CMK (cell line): ENCODE measurements at places on chromosomes 11 and 22.

DNA sequence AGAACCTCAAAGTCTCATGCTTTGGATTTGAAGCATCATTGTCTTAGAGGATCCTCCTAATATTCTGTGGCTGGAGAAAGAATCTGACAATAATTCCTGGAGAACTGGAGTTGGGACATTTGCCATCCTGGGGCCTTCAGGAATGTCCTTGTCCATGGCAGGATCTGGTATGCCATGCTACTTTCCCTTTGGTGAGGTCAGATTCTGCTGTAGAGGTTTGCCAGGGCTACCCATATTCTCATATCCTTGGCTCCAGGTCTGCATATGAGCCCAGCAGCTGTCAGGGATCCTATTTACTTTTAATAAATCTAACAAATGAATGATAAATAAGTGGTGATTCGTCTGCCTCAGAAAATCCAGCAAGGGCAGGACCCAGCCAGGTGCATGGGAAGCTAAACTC lies 35.0 kb downstream of the ARL14EP start:
- no peak for DNase-seq

- no peak for DNase-seq
These were observed 1.3 kb downstream of the CST6 start for GRCh38 chr11:66012946-66013761.

GRCh38 chr11:44133335-44133946 lies 38.0 kb downstream of the EXT2 start:
- no peak for DNase-seq

DNA sequence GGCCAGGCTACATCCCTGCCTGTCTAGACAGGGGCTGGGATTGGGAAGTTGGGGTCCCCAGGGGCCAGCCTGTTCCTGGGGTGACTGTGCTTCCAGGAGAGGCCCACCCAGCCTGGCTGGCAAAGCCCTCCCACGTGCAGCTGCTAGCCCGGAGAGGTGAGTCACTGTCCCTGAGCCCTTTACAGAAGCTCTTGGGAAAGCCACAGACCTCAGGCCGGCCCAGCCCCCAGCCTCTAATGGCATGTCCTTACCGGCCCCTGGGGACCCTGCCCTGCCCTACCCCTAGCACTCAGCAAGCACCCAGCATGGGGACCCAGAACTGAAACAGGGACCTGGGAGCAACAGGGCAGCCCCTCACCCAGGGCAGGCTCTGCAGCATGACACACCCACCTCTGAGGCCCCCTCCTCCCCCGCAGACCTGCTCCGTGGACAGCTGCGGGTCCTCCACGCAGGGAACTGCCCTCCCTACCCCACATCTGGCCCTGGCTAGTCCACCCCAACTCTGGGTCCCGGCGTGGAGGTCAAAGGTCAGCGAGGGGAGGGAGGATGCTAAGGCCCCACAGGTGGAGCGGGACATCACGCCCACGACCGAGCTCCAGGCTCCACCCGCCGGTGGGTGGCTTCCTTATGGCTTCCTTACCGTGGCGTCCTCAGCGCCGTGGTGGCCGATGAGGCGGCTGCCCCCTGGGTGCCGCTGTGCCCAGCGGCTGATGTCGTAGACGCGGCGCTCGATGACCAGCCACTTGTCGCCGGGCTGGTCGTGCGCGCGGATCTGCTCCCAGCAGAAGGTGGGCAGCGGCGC lies 615 bp downstream of the FADS3 start:
- DNase-seq = no peak

GRCh38 chr22:38104084-38104483 lies 6.4 kb downstream of the BAIAP2L2 start:
- DNase-seq = no peak

GRCh38 chr22:37925330-37925729 lies 19.2 kb downstream of the MICALL1 start:
- DNase-seq = no peak

DNA sequence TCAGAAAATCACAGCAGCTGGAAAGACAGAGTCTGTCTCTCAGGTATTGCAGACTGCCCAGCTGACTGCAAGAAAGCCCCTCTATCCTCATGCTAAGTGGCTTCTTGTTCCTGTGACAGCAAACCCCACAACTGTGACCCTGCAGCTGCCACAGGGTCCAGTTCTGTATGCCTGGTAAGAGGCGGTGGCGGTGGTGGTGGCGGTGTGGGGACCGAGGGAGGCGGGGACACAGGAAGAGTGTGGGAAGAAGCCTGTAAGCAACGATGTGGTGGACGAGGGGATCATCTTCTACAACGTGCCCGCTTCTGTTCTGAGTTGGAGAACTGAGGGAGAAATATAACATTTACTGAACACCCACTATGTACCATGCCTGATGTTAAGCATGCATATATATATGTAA lies 112.4 kb downstream of the TENM4 start:
- no peak for DNase-seq

DNA sequence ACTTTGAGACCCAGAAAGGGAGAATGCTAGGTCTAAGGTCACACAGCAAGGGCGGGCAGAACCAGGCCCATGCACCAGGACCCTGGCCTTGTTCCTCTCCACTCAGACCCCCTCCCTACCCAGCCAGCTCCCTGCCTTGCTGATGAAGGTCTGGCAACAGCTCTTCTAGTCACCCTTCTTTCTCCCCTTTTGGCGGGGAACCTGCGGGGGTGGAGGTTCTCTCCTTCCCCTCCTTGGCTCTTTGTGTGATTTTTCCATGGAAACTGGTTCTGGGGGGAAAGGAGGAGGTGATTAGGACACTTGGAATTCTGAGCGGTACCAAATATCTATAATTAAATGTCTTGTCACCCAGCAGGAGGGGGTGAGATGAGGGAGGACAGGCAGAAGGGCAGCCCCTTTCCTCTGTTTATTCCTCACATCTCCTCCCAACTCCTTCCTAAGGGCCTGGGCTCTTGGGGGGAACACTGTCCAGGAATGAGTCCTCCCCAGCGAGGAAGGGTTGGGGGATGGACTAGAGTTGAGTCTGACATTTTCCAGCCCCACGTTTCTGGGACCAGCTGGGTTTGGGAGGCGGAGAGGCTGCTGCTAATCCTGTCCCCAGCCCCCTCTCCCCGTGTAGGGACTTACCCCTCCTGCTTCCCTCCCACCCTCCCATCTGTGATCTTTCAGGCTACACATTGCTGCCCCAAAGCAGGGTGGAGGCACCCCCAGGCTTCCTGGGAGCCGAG lies 7.4 kb downstream of the ARHGEF17 start:
- DNase-seq = no peak

DNA sequence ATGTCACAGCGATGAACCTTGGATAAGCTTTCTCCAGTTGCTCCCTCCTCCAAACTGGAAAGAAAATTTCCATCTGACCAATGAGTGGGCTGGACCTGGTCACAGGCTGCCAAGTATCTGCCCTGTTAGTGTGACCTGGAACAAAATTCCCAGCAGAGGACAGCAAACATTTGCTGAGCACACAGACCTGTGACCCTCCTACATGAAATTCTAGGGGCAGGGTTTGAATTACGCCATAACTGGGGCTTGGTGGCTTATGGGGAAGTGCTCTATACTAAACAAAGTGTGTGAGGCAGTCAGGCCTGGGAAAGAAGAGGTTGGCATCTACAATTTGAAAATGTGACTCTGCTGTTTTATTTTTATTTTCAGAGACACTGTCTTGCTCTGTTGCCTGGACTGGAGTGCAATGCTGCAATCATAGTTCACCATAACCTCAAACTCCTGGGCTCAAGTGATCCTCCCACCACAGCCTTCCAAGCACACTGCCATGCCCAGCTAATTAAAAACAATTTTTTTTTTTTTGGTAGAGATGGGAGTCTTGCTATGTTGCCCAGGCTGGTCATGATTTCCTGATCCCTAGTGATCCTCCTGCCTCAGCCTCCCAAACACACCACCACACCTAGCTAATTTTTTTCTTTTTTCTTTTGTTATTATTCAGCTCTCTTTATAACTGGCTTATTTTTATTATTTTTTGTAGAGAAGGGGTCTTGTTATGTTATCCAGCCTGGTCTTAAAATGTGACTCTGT lies 13.6 kb upstream of the XBP1 start:
- DNase-seq = no peak

GRCh38 chr22:17370026-17370765 lies 936 bp downstream of the CECR2 start:
- no peak for DNase-seq

GRCh38 chr11:106495046-106495445 lies 417.6 kb downstream of the AASDHPPT start:
- no peak for DNase-seq

DNA sequence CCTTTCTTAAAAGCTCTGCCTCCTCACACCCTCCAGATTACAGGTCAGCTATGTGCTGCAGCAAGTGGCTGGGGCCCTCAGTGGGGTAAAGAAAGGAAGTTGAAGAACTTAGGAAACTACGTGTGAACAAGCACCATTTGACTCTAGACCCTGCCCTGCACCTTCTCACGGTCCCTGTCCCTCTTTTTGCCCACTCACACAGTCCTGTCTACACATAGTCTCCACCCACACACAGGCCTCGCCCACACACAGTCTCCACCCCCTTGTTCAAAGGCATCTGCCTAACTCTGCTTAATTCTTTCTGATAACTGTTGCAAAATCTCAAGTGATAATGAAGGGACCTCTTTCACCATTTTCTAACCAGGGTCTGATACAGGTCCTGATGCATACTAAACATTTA lies 59.0 kb downstream of the TMPRSS5 start:
- DNase-seq = no peak

DNA sequence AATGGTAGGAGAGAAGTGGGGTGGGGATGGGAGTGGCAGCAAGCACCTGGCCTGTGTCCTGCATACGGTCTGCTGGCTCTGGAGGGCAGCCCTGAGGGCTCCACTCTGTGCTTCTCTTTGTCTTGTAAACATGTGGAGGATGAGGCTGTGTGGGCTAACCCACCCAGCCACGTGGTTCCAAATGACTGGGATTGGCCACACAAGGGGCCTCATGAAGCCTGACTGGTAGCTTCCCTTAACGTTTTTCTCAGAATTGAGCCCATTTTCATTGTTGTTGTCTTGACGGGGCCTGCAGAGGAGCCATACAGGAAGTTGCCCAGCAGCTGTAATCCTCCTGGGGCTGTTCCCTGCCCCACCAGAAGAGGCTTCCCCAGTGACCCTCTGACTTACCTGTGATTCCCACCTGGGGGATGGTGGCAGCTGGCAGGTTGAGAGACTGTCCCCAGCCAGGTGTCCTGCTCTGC lies 18.0 kb downstream of the DERL3 start:
- DNase-seq = no peak

DNA sequence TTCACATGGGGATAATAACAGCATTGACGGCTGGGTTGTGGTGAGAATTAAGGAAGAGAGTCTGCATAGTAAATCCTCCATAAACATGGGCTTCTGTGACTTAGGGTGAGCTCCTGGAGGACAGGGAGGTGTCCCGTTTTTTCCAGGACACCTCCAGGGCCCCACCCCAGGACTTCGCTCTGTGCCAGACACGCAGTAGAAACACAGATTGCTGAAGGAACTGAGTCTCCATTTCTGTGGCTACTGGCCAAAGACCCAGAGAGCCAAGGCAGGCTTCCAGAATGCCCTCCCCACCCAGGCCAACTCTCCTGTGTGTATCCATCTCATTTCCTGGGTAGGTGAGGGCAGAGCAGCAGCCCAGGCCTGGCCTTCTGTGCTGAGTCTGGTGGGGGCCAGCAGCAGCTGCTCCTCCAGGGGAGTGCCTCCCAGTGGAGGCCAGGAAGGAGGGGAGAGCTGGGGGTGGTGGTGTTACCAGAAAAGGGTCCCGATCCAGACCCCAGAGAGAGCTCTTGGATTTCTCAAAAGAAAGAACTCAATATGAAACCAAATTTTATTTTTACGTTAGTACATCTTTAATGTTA lies 9.5 kb upstream of the RFPL3 start:
- DNase-seq = no peak
